Activated T-cell treated with anti-CD3 and anti-CD28 coated beads, Interleukin-2, amount 50 U/mL, for 4 hours (primary cell): ENCODE measurements at places on chromosomes 3 and 15.

- no peak for DNase-seq
These were observed 1.7 kb upstream of the CD47 start for GRCh38 chr3:108092501-108092900.

DNA sequence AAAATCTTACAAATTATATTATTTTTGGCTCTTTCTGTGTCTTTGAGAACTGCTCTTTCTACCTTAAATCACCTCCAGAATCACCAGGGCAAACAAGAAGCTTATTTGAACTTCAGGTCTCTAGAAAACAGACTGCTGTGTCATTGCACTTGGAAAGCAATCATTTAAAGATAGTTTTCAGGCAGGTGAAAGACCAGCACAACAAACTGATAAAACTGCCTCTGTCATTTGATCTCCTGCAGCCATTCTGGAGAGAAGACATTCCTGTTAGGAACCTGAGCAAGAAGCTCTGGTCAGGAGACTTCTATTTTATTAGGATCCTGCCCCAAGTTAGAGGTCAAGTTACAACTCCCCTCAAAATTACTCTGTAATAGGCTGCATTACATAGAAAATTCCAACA, 50.7 kb upstream of the AP4E1 start:
- no peak for DNase-seq

GRCh38 chr15:48221885-48222284, 15.8 kb downstream of the SLC12A1 start:
- no peak for DNase-seq

DNA sequence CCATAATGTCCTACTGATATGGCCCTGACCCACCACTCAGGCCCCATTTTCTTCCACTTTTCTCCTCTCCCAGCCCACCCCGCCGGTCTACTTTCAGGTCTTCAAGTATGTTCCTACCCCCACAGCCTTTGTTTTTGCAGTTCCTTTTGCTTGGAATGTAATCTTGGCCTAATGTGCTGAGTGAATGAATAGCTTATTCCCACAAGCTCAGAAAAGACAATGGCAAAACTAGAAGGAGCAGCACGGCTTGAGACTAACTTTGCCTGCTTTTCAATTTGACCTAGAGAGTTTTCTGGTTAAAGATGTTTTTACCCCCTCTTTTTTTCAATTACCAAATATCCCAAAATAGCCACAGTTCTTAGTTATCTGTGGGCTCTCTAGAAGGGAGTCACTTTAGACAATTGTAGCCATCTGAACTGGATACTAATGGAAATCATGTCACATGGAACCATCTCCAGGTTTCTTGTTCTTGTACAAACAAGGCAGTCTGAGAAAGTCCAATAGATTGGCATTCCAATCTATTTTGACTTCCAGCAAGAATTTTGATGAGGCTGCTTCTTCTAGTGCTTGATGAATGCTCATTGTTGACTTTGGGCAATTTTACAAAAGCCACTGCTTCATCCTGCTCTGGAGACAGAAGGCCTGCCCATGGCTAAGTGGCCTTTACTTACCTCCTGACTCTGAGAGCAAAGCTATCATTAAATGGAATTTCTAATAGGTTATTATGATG, 16.3 kb upstream of the LMCD1 start:
- no peak for DNase-seq

DNA sequence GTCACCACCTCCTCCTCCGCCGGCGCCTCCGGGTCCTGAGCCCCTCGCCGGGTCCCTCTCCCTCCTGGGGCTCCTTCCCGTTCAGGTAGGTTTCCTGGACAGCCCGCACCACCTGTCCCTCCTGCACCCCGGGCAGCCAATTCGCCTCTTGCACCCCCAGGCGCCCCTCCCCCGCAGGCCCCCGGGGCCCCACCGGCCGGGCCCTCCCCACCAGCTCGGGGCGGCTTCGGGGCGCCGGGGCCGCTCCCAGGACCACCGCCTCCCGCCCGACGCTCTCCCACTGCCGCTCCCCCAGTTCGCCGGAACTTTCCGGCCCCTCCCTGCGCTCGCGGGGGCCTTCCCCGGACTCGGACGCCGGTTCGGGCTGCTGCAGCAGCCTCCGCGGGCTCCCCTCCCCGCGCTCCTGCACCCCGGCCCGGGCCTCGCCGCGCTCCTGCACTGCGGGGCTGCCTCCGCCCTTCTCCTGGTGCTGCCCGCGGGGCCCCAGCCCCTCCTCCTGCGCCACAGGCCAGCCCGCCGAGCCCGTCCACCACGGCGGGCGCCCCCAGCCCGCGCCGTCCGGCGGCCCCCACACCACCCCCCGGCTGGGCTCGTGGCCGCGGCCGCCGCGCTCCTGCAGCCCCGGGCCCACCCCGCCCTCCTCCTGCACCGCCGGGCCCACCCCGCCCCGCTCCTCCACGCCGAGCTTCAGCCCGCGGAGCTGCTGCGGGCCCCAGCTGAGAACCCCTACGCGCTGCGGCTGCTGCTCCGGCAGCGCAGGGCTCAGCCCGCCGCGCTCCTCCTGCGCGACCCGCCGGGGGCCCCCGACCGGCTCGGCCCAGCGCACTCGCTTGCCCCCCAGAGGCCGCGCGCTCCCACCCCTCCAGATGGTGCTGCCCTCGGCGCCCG, 587 bp upstream of the TNK2 start:
- no peak for DNase-seq

DNA sequence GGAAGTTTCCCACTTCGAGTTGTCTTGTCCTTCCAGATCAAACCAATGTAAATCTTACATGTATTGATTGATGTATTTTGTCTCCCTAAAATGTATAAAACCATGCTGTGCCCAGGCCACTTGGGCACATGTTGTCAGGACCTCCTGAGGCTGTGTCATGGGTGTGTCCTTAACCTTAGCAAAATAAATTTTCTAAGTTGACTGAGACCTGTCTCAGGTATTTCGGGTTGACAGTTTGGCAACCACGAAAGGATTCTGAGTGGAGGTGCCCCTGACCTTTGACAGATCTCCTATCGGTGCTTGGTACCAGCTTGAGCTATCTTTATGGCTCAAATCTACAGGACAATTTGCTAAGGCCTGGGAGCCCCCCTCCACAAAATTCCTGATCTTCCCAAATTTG, 1.7 kb upstream of the POC1A start:
- DNase-seq, result no peak
